ENCODE measurements at places on chromosomes 12 and 14.
A peak's percentile ranks its signal among the peaks of the same experiment; 100 is the strongest.

DNA sequence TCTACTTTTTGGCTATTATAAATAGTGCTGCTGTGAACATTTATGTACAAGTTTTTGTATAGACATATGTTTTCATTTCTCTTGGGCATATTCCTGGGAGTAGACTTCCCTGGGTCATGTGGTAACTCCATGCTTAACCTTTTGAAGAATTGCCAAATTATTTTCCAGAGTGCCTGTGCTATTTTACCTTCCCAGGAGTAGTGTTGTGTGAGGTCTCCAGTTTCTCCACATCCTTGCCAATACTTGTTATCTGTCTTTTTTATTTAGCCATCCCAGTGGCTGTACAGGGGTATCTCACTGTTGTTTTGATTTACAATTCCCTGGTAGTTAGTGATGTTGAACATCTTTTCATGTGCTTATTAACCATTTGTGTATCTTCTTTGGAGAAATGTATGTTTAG is 18.9 kb downstream of the UBE3B start:
- DNase-seq, result no peak

DNA sequence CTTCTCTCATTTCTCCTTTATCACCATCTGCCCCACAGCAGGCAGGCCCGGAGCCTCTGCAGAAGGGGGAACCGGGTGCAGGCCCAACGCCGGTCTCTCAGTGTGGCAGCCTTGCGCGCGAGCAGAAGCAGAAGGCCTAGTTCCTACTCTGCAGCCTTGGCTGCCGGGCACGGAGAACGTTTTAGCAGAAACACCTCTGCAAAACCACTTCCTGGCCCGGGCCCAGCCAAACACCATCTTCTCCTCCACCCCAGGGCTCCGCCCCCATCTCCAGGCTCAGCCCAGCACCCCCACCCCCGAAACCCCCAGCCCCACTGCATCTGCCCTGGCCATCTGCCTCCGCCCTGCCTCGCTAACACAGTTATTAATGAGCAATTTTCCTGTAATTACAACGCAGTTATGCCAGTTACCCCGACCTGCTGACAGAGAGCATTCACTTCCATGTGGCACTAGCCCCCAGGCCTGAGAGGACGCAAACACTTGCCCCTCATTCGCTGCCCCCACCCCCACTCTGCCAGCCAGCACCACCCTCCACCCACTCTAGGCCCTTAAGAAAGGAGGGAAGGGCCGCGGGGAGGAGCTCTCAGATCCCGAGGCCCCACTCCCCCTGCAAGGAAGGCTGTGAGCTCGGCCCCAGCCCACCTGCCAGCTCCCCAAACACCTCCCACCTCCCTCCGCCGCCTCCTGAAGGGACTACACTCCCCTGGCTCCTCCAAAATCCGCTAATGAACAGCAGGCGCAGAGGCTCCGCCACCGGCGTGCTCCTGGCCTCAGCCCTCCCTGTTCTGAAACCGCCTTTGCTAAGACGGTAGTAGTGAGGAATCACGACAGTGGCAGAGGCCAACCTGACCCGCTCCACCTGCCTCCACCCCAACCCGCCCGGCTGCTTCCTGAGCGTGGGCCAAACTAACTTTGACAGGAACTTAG is 44.7 kb upstream of the FBRSL1 start:
- no peak for DNase-seq

- no peak for DNase-seq
These were observed 18.4 kb downstream of the AMN start for GRCh38 chr14:102940729-102941362.

GRCh38 chr12:91384366-91384765 is 201.7 kb upstream of the DCN start:
- DNase-seq, result no peak

DNA sequence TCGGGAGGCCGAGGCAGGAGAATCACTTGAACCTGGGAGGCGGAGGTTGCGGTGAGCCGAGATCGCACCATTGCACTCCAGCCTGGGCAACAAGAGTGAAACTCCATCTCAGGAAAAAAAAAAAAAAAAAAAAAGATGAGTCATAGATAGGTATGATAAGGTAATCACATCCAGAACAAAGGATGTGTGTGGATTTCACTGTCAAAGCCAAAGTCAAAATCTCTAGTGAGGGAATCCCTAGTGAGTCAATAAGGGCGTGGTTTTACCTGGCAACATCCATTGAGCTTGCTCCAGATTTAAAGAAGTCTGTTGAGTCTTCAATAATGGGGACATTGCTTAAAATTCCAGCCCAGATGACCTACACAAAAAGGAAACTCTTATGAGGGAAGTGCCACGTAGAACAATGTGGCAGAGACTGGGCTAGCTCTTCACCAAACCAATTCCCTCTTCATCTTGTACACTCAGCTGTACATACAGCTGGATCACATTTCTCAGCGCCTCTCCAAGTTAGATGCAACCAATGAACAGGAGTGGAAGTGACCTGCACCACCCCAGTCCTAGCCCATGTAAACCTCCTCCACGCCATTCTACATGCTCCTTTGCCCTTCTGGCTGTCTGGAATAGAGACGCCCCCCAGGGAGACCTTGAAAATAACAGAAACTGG is 23.4 kb downstream of the ALDH1L2 start:
- no peak for DNase-seq

DNA sequence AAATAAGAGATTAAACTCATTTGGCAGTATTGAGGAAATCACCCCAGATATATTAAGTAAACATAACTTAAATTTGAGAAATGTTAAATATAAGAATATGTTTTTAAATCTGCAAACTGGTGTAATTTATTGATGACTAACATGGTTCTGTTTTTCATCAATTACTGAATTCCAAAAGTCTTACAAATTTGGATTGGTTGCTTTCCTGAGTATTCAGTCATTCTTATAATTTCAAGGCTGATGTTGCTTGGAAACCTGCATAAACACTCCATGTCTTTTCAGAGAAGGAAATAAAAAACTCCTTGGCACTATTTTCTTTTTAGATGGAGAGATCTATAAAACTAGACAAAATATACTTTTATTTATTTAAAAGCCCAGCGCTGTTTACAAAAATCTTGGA is 71.7 kb downstream of the NOVA1 start:
- DNase-seq, result peak; percentile 73

- peak; percentile 23 for DNase-seq
These were observed 20.0 kb upstream of the FICD start for GRCh38 chr12:108495054-108495453.

- DNase-seq, result peak; percentile 43
These were observed 184.7 kb upstream of the DCN start for GRCh38 chr12:91367234-91367849.

- DNase-seq, result peak; percentile 55
These were observed 95.5 kb downstream of the SLC6A15 start for GRCh38 chr12:84816916-84817695.

GRCh38 chr12:76462668-76463224 is 96.8 kb downstream of the OSBPL8 start:
- peak; percentile 76 for DNase-seq

DNA sequence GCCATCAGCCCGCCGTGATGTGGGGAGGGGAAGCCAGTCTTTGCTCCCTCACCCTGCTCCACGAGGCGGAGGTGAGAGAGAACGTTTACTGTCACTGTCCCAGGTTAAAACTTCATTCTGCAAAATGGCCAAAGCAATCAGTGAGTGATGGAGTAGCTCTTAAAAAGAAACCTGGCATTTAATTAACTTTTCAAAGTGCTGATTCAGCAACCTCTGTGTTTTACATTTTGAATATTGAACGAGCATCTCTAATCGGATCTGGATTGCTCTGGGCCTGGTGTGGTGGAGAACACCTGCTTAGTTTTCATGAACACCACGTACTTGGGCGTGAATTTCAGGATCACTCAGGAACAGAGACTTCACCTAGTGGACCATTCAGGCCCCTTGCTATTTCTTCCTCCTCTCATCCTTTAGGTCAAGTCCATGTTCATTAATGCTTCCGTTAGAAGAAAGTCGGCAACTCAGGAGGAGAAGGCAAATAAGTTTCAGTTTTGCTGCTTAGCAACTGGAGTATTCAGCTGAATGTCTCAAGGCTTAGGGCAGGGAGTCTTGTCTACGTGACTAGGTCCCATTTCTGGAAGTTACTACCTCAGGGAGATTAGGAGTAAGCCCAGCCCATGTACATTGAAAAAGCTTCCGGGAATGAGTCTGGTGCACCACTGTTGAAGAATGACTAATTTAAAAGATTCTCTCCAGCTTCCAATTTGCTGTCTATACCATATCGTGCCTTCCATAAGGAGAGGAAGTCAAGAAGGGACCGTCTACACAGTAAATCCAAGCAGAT is 68.2 kb downstream of the IFT43 start:
- DNase-seq, result no peak

DNA sequence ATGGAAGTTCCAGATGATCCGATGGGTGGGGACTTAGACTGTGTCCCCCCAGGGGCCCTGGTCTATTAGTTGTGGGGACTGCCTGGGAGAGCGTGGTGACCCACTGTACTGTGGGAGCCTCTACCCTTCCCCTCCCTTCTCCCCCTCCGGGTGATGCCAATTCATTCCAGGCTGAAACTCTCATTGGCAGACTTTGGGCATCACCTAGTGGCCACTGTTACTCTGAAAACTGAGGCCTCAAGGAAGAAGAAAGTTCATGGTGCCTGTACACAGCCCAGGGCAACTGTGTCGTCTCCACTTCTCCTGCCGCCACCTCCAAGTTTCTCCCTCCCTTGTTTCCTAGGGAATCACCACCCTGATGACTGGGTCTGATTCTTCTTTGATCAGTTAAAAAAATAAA is 173.6 kb upstream of the ALG10B start:
- no peak for DNase-seq

- no peak for DNase-seq
These were observed 20.2 kb downstream of the ATP2A2 start for GRCh38 chr12:110301065-110301806.

DNA sequence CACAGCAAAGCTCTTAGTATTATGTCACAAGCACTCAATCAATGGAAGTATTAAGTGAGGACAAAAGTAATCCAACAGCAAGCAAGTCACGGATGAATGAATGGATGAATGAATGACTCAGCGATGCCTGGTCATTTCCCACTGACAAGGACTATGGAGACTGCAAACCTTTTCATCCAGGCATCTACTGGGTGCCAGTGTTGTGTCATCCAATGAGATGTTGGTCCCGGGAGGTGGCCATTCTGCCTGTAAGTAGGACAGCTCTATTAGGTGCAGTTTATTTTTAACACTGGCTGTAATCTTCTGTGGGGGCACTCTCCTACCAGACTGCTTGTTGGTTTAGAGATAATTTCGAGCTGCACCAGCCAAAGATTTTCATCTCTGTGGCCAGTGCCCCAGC is 39.4 kb downstream of the STAB2 start:
- DNase-seq, result peak; percentile 27

GRCh38 chr12:14607568-14607967 is 39.9 kb upstream of the PLBD1 start:
- DNase-seq, result no peak

- no peak for DNase-seq
These were observed 51.8 kb downstream of the GNG2 start for GRCh38 chr14:51912112-51912786.

GRCh38 chr14:50670196-50670865 is 2.2 kb upstream of the SAV1 start:
- peak; percentile 11 for DNase-seq

DNA sequence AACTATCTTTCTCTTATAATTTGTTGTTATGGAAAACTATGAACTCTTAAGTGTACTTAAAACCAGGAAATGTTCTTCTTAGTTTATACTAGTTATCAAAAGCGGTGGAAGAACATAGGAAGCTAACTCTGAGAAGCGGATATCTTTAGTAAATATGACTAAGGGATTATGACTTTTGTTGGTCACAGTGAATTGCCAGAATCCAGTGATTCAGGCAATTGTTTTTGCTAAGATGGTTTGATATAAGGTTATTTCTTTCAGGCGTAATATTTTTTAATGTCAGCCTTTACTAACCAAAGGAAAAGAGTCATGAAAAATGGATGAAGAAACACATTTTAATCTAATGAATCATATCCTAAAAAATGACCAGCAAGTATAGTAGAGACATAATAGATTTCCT is 473.5 kb downstream of the FOXG1 start:
- DNase-seq, result peak; percentile 82

GRCh38 chr12:91189516-91189915 is 6.9 kb upstream of the DCN start:
- peak; percentile 45 for DNase-seq

DNA sequence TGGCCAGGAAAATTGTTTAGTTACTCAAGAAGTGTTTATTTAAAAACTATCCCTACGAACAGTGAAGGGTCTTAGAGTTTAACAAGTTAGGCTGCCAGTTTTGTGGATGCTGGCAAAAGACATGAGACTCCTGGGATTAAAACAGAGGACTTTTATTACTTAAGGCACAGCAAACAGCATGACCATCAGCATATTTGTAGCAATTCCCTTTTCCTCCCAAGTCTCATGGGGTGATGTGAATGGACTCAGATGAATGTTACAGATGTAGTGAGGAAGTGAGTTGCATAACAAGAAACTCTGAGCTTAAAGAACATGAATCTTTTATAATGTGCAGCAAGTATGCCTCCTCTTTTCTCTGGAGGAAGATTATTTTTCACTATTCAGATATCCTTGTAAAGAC is 695.8 kb downstream of the RPS29 start:
- DNase-seq, result no peak

DNA sequence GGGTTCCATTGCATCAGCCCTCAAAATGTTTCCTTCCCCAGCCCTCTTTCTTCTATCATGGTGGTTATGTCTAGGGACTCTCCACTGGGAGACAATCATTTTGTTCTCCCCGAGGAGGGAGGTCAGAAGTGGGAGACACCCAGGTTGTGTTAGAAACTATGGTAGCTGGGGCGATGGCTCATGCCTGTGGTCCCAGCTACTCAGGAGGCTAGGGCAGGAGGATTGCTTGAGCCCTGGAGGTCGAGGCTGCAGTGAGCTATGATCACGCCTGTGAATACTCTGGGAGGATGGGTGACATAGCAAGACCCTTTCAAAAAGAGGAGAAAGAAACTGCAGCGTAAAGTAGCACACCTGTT is 13.0 kb upstream of the LRRC23 start:
- DNase-seq, result no peak

GRCh38 chr12:114152890-114153289 is 186.8 kb upstream of the RBM19 start:
- DNase-seq, result no peak

GRCh38 chr12:72622556-72622955 is 350.4 kb downstream of the TRHDE start:
- no peak for DNase-seq

GRCh38 chr14:58738189-58738836 is 100.6 kb downstream of the DACT1 start:
- DNase-seq, result peak; percentile 96

GRCh38 chr12:115135800-115136211 is 451.8 kb upstream of the TBX3 start:
- peak; percentile 78 for DNase-seq
